ENCODE measurements at places on chromosomes 16 and 17. TPM values are rescaled to one million over a fixed set of nuclear protein-coding genes. Genes with fewer than 3 reads are reported as not detected.

GRCh38 chr16:88701581-88702370, 4.4 kb downstream of the RNF166 start:
- no peak for DNase-seq

- no peak for DNase-seq
Observed at GRCh38 chr17:48596735-48597527, 3.4 kb upstream of the HOXB5 start.

- peak; percentile 82 for DNase-seq
Observed at GRCh38 chr16:89697161-89697615, 4.3 kb downstream of the SPATA2L start.

DNA sequence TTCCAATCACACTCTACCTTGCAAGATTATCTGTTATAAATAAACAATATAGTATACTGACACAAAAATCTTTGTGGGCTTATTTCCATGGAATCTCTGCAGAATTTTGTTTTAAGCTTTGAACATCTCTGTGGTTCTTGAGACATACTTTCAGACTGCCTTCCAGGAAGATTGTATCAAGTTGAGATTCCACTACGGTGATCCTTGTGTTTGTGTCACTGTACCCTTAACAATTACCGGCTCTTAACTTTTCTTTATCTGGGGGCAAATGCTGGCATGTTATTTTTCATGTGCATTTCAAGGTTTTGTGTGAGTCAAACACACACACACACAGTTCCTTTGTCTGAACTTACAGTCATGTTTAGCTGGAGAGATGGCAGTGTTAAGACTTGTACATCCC, 472.7 kb upstream of the HSBP1 start:
- DNase-seq, result no peak

DNA sequence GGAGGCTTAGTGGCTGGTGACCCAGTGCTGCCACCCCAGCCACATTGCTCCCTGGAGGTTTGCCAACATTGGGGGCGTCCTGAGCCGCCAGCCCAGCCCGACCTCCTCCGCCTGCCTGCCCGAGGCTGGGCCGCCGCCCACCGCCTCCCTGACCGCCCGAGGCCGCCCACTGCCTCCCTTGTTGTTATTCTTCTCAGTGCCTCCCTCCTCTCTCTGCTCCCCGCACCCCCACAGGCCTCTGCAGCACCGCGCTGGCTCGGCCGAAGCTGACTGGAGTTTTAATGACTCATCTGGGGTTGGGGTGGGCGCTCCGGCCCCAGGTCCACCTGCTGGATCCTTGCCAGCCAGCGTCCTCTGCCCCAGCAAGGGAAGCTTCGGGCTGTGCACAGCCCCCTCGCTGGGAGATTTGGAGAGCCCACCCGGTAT, 102.5 kb downstream of the RBFOX3 start:
- no peak for DNase-seq

- no peak for DNase-seq
Observed at GRCh38 chr16:51801635-51802034, 650.6 kb upstream of the SALL1 start.

DNA sequence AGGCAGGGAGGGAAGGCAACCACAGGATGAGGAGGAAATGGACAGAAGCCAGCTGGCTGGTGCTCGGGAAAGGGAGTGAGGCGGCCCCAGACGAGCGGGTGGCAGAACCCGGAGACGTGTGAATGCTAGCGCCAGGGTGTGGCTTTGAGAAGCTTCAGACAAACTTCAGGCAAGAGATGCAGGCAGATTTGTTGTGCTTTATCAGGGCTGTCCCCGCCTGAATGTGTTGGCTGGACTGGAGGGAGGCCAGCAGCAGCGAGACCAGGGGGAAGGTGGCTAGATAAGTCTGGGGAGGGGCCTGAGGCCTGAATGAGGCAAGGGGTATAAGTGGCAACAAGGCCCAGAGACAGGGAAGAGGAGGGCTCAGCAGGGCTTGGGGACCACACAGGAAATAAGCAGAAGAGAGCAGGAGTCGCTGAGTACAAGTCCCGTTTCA, 22.0 kb downstream of the CAMKK1 start:
- no peak for DNase-seq

DNA sequence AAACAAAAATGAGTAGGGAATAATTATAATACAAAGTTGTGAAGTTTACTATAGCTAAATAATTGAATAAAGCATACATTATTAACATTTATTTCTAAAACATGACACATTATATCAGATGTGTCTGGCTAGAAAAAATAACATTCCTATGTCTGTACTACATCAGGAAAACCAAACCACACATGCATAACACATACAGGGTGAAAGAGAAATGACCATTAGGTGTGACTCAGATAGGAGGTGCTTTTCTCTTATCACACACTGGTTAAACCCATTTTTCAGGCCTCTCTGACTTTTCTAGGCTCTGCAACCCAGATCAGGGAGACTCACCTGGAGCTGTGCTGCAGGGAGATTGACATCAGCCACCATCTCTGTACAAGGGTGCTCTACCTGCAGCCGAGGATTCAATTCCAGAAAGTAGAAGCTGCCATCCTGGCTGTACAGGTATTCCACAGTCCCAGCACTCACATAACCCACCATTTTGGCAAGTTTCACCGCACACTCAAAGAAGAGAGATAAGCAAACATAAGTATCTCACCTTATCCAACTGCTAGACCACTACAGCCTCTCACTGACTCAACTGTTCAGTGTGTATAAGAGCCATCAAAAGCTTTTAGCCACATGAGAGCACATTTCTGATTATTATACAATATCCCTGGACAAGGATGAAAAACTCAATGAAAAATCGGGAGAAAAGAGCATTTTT, 116.6 kb upstream of the C17orf78 start:
- no peak for DNase-seq

GRCh38 chr16:67016143-67016542, 12.8 kb upstream of the CBFB start:
- peak; percentile 34 for DNase-seq

Gene CD300LB
- total RNA-seq, result 0.23 TPM

- DNase-seq, result no peak
Observed at GRCh38 chr17:46046957-46047356, 47.9 kb downstream of the STH start.

Gene HOXB5
- 2.8 TPM for total RNA-seq

DNA sequence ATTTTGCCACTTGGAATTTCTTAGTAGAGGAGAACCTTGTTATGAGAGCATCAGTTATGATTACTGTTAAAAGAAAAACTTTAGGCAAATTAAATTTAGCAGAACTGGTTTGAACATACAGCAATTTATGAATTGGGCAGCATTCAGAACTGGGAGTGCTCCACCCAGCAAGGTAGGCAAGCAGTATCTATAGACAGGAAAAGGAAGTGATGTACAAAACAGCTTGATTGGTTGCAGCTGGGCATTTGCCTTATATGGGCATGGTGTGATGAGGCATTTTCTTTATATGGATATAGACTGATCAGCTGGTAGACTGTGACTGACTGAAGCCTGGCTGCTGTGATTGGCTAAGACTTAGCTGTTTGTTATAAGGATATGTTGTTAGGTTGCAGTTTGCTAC, 17.6 kb upstream of the CYLD start:
- DNase-seq, result no peak

All from posterior vena cava (tissue), 2 donors.